ENCODE measurements at places on chromosomes 4 and X.

DNA sequence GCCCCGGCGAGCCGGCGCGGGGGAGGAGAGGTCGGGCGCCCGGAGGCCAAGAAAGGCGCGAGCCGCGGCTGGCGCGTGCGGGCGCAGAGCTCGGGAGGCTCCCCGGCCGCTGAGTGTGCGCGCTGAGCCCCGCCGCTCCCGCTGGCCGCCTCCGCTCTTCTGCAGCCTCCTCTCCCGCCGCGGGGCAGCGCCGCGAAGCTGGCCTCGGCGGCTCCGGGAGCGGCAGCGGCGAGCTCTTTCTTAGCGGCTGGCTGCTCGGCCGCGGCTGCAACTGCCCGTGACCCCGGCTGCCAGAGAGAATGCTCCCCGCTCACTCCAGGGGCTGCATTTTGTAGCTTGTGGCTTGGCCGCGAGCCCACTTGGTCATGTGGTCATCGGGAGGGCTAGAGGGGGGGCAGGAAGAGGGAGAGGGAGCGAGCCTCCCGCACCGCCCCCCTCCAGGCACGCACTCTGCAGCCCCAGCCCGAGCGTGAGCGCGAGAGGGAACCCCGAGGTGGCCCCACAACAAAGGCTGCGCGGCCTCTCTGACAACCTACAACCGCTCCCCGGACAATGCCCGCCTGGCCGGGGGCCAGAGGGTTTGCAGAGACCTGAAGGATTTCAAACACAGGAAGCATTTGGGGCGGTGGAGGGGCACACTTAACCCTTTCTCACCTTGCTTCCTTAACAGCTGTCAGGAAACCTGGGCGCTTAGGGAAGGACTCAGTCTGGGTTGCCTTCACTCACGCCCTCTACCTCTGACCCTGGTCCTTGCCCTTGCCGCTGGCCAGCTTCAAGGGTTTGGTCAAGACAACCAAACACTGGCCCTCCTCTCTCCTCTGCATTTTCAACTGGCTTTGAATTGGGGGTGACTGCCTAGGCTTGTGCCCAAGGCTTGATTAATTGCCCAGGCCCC, at the start of gene APLN:
Gene APLN (minus strand): TSS at position 305 of the 895 bp plus-strand sequence. CDS start 326 bp downstream, outside the sequence.
- DNase-seq, result no peak

- DNase-seq, result no peak
These were observed 202.2 kb downstream of the NLGN4X start for GRCh38 chrX:6026429-6026828.

GRCh38 chrX:46178763-46179162, 366.5 kb downstream of the ZNF674 start:
- no peak for DNase-seq

DNA sequence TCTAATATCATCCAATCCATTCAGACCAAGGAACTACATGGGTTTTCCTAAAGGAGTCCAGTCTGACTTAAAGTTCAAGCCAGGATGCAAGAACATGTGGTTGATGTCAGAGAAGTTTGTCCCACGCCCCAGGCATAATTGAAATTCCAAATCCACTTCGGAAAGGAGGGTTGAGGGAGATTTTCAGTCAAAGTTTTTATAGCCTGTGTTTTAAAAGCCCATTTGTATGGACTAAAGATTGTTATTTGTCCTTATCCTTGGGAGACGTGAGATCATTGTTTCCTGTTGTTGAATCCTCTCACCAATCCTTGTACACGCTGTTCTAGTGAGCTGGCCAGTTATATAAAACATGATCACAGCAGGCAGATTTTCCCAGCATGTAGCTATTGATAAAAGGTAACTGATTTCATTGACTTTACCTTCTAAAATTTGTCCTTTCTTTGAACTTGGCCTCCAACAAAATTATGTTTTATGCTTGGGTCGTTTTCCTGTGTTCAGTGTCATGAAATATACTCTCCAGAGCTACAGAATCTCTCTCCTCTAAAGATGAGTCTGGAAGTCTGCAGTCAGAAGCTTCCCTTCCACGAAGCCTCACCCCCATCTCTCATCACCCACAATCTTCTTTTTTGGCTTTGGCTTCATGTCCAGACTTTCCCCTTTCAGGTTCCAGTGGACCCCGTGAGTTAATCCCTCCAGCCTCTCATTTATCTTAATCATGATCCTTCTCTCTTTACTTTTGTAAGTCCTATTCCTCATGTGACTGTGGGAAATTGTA, 92.9 kb downstream of the ATP10D start:
- DNase-seq, result no peak

GRCh38 chrX:149495573-149496071, 9.5 kb downstream of the IDS start:
- no peak for DNase-seq

DNA sequence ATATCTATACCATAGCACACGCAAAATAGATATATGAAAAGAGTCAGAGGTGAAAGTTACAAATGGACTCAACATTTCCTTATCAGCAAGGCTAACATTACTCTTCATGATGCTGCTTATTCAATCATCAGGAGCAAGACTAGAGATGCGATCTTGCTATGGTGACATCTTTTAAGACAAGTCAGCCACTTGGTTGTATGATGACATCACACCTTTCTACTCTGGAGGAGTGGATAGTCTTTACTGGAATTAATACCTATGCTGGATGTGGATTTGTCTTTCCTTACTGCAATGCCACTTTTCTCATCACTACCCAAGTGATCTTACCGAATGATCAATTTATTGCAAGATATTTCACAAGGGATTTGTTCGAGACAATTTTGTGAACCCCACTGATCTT, 87.0 kb upstream of the SPOCK3 start:
- no peak for DNase-seq

DNA sequence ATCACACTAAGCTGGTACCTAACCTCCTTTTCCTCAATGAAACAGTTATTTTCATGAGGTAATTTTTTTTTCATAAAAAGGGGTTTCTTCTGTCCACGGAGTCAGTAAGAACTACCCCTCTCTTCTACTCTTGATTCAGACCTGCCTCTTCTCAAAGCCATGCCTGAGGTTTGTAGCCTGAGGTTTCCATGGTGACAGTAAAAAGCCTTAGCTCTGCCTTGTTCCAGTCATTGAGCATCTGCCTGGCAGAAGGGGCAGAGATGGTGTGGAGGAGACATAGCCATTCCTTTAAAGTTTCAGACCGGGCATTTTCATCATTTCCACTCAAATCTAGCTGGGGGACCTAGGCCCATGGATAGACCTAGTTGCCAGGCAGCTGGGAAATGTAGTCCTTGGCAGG, 135.5 kb downstream of the REPS2 start:
- DNase-seq, result no peak

DNA sequence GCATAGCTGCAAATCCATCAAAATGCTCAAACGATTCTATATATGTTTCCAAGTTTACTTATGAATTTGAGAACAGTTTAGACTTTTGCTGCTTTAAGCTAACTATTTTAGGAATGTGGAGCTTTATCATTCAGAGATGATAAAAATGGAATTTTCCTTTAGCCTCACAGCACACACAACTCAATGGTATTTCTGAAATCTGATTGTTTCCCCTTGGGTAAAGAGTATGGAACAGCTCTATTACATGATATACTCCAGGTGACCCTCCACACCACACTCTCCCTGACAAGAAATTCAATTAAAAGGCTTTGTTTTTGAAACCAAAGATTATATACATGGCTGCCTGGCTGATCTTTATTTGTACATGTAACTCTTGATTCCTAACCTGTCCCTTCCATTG, 120.0 kb downstream of the LUZP4 start:
- DNase-seq, result no peak

GRCh38 chr4:87270144-87270543, 49.7 kb upstream of the KLHL8 start:
- DNase-seq, result no peak

- DNase-seq, result no peak
These were observed 175.6 kb upstream of the NRK start for GRCh38 chrX:105646592-105647372.

GRCh38 chrX:21658746-21659145, 616 bp upstream of the KLHL34 start:
- no peak for DNase-seq

- no peak for DNase-seq
These were observed 15.3 kb upstream of the ZBTB33 start for GRCh38 chrX:120235284-120235683.

GRCh38 chr4:38610966-38611431, 53.0 kb upstream of the KLF3 start:
- DNase-seq, result no peak

- DNase-seq, result no peak
These were observed 800 bp downstream of the KDM5C start for GRCh38 chrX:53223955-53224859.

DNA sequence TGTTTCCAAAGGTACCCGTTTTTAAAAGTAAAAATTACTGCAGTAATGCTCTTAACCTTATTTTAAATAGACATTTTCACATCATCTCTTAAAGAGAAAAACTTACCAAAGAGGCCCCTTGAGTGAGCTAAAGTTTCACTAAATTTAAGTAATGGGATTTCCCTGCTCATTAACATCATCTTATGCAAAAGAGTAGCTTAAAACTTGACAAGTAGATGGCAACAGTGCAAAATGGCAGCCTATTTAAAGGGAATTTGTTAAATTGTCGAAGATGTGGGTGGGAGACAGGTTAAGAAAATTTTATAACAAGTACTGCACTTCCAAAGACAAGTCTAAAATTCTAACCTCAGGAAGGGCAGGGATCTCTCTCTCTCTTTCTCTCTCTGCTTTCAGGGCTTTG, 271.7 kb upstream of the LDB2 start:
- DNase-seq, result no peak

- no peak for DNase-seq
These were observed 436.2 kb downstream of the SPOCK3 start for GRCh38 chr4:166798126-166798525.

DNA sequence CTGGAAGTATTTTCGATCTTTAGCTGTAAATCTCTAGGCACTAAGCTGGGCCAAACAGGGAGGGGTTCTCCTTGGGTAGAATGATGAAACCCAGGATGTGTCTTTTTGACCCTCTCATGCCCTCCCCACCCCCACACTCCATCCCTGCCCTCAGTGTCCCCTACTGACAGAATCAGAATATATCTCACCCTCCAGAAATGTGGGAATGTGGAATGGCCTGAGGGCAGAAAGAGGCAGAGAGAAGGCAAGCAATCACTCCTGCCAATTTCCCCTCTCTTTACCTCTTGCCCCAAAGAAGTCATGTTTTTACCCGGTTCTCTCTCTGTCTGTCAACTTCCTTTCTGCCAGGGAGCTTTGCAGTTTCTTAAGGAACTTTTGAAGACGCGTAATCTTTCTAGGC, 34.4 kb downstream of the RAP2C start:
- DNase-seq, result no peak

- DNase-seq, result no peak
These were observed 93.3 kb downstream of the GPRIN3 start for GRCh38 chr4:89214308-89214707.
